ENCODE measurements at places on chromosomes 13 and 19.

DNA sequence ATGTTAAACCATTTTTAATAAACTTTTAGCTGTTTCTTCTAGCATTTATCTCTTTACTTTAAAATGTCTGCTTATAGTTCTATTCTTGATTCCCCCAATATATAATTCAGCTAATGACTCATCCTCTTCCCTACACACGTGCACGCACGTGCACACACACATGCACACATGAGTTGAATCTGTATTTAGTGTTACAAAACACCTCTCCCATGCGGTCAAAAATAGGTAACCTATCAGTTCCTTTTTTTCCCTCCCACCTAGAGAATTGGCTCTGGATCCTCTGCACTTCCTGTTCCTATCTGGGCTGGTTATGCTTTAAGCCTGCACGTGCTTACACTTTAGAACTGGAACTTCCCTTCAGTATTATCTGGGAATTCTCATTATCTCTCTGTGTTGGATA lies 144.1 kb downstream of the PAN3 start:
- no peak for DNase-seq

- no peak for DNase-seq
These were observed 11.1 kb downstream of the SLC44A2 start for GRCh38 chr19:10636304-10636972.

DNA sequence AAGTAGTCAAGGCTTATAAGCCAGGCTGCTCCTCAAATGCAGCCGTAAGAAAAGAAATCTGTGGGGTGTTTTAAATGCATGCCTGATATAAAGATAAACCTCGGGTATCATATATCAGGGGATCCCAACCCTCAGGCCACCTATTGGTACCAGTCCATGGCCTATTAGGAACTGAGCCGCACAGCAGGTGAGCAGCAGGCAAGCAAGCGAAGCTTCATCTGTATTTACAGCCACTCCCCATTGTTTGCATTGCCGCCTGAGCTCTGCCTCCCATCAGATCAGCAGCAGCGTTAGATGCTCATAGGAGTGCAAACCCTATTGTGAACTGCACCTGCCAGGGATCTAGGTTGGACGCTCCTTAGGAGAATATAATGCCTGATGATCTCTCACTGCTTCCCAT lies 233.5 kb upstream of the SERP2 start:
- DNase-seq = no peak

GRCh38 chr13:113537205-113537604 lies 46.7 kb upstream of the DCUN1D2 start:
- no peak for DNase-seq

DNA sequence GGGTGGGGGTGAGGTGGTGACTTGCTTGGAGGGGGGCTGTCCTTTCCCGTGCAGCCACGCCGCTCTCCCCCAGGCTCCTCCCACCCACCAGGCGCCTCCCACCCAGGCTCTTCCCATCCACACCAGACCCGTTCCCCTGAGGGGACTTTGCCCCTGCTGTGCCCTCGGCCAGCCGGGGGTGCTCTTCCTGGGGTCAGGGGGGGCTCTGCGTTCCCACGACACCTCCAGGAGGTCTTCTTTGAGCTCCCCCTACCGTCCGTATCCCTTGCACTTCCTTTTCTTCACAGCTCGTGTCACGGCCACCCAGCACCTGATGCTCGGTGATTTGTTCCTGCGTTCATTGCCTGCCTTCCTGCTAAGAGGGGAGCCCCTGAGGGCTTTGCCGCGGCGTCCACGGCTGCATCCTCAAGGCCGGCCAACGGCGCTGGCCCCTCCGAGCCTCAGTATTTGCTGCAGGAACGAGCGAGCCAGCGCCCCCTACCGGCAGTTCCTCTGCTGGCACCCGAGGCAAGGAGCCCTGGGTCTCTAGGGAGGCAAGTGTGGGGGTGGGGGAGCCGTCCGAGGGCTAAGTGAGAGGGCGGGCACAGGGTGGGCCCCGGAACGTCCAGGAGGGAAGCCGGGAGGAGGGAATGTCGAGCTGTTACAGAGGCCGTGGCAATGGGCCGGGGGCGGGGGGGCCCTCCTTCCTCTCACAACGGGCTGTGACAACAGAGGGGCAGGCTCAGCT lies 11.8 kb downstream of the LRRC4B start:
- DNase-seq = no peak

DNA sequence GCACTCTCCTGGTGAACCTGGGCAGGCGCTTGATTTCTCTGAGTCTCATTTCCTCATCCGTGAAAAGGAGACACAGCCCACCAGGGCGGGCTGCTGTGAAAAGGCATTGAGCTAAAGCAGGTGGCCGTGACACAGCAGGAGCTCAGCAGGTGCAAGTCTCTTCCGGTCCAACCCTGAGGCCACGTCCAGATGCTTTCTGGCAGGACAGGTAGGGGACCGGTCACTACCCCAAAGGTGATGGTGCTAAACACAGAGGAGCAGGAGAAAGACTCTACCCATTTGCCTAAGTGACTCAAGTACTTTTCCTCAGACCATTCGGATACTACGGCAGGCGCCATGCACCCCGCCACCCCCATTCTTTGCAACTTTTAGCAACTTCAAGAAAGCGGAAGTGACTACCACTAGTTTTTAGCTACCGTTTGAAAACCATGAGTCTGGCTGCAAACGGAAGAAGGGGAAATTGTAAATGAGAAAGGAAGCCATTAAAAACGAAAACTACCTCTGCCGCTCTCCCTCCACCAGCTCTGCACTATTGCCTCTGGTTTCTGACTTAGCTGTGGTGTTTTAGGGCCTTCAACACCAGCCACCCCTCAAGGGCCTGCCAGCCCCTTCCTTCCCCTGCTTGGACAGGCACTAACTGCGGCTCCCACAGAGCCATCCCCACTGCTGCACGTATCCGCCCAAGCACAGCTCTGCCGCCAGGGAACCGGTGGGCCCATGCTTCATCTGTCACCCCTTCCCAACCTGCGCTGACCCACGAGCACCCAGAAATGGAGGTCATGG lies 4.8 kb downstream of the PPP6R1 start:
- DNase-seq = peak; percentile 91

- DNase-seq = no peak
These were observed 23.1 kb upstream of the ONECUT3 start for GRCh38 chr19:1730157-1730556.

- DNase-seq = no peak
These were observed 11.7 kb downstream of the UGGT2 start for GRCh38 chr13:96041326-96042110.

GRCh38 chr13:53167561-53167960 lies 138.9 kb downstream of the OLFM4 start:
- no peak for DNase-seq

DNA sequence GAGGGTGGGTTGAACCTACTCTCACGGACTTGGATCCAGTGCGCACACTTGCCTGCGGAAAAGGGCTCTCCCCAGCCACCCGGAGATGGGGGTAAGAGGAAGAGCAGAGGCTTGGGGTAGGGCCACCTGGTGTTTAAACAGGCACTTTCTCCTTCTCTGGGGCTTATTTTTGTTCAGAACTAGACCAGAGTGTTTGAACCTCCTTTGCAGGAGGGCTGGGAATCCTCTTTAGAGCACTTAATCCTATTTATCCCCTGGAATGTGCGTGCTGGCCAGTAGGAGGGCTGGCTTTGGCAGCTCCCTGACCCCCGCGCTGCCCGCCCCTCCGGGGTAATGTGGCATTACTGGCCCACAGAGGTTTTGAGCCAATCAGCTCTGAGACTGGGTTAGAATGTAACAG lies 2.0 kb downstream of the RGS9BP start:
- no peak for DNase-seq

GRCh38 chr13:111939666-111940278 lies 127.2 kb upstream of the SOX1 start:
- DNase-seq = no peak

DNA sequence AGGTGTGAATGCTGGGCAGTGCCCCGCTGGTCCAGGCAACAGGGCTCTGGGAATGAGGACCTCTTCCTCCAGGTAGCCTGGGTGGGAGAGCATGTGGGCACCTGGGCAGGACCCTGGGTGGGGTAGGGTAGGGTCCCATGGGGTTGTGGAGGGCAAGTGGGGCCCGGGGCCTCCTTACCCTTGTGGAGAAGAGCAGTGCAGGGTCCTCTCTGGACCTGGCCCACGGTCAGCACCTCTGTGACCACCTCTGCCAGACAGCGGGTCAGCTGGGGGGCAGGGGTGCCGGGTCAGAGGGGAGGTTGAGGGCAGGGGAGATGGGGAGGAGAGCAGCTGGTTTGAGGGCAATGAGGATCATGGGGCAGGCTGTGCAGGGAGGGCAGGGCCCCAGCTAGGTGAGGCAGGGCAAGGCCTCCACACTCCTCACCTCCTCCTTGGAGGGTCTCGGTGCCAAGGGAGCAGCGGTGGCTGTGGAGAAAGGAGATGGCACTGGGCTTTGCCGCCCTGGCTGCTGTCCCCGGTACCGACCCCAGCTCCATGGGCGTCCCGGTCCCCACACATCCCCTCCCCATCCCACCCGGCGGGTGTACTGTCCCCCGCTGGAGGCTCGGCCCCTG lies 491 bp downstream of the CCER2 start:
- no peak for DNase-seq

DNA sequence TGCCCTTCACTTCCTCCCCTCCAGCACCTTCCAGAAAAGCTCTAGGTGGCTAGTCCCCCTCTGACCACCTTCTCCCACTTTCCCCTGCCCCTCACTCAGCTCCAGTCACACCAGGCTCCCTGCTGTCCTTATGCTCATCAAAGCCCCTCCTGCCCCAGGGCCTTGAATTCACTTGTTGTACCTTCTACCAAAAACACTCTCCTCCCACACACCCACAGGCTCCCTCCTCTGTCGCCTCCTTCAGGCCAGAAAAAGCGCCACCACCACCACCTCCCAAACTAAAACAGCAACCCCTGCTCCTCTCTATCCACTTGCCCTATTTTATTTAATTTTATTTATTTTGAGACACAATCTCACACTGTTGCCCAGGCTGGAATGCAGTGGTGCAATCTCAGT lies 4.8 kb upstream of the CEACAM16 start:
- no peak for DNase-seq

- DNase-seq = no peak
These were observed 55.2 kb downstream of the SPATA13 start for GRCh38 chr13:24215732-24216131.

GRCh38 chr13:21767032-21767431 lies 96.2 kb downstream of the FGF9 start:
- DNase-seq = no peak

DNA sequence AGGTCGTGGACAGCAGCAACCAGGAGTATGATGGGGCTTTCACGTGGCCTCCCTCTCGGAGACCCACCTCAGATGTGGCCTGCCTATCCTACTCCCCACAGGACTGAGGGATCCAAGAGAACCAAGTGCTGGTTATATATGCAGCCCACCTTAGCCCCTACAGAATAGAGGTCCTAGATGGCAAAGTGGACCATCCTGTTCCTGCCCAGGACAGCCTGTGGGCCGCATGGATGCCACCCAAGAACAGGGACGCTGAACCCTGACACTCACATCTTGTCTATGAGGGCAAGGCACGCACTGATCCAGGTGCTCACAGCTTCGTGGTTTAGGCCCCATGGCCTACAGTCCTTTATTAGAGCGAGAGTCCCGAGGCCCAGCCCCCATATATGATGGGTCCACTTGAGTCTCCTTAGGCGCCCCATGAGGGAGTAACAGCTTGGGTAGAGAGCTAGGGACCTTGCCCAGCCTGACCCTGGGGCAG lies 1.5 kb upstream of the SLC27A5 start:
- no peak for DNase-seq

DNA sequence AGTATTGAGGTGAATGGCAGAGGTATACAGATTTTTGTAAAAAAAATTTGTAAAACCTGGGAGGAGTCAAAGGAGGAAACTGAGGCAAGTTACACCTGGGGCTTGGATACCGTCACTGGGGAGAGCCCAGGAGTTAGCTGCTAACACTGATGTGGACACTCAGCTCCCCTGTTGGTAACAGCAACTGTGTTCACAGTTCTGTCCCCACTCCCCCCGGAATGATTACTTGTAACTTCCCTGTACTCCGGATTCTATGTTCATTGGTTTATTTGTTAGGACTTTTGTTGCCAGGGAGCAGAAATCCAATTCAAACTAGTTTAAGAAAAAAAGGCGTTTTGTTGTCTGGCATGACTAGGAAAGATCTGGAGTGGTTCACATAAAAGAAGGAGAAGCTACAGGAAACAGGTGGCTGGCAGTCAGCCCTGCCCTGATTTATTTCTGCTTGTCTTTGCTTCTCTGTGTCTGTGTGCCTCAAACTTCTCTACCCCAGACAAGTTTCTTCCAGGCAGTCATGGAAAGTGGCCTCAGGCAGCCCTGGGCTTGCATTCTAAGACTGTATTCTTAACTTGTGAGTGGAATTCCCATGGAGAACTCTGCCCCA lies 2.3 kb upstream of the GPR12 start:
- no peak for DNase-seq

DNA sequence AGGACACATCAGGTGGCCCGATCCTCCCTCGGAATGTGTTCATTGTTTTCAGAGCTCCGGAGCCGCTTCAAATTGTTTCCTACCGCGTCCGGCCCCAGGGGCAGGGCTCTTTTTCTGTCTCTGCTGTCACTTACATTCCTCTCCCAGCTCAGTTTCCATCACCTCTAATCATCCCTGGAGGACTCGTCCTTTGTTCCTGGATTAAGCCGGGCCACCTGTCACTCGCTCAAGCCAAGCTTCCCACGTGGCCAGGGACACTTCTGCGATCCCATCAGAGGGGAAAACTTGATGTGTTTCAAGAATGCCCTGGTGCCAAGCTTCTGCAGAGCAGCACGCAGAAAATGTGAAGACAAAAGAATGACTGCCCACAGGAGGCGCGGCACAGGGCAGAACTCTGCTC lies 13.5 kb downstream of the IL17D start:
- no peak for DNase-seq

DNA sequence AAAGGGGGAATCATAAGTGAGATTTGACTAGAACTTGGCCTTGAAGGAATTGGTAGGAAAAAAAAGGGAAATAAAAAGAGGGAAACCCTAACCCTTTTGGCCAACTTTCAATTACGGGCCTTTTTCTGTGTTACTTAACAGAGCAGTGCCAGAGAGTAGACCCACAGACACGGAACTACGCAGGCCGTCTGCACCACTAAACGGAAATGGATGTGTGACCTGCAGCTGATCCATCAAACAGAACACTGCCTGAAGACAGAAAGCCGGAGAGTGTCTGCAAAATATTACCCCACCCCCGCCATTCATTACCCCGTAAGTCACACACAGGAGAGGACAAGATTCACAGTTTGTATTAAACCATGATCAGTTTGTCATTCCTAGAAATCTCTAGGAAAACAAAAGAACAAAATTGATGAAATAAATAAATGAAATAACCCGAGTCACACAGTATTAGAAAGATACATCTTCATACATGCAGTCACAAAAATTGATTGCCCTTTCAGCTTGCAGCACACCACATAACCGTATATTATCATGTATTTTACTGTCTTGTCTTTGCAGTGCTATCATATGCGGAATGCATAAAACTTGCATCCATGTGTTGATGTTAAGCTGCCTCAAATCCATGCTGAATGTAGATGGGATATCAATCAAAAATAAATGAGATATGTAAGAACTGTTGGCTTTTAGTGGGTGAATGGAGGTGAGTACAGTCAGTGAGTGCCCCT lies 424.7 kb downstream of the IRS2 start:
- no peak for DNase-seq

GRCh38 chr13:79906345-79906744 lies 425.4 kb downstream of the NDFIP2 start:
- DNase-seq = no peak
